ENCODE measurements at places on chromosomes 12 and 14.

- no peaks in the 10 kb centered on the region for H3K36me3 ChIP-seq
- no peak overlapping the region for H3K4me3 ChIP-seq
Measured at GRCh38 chr12:6280053-6280469, 30.4 kb upstream of the PLEKHG6 start.

GRCh38 chr12:120181991-120182631, 12.4 kb downstream of the GCN1 start:
- H3K4me1 ChIP-seq: peaks cover 2% of the 10 kb centered on the region

GRCh38 chr14:48378541-48378940, 703.1 kb upstream of the MDGA2 start:
- H3K27me3 ChIP-seq: no peaks in the 10 kb centered on the region
- no peak overlapping the region for H3K4me3 ChIP-seq
- H3K27ac ChIP-seq: no peak overlapping the region
- H3K36me3 ChIP-seq: no peaks in the 10 kb centered on the region

DNA sequence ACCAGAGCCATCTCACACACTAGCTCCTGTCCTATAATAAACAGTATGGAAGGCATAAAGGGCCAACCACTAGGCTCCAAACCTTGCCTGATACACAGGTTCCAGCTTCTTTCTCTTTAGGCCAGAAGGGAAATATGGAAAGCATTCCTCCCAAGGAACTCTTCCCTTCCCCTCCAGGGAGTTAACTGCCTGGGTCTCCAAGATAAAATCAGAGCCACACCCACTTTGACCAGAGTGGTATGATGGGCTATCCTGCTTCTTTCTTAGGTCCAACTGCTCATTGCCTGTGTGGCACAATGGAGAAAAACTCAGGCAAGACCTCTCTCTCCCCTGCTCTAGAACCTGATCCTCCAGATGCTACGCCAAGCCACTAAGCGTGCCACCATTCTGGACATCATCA, 2.1 kb downstream of the TSSK4 start:
- H3K4me1 ChIP-seq: peaks cover 17% of the 10 kb centered on the region
- H3K36me3 ChIP-seq: peaks cover 82% of the 10 kb centered on the region
- DNase-seq: no peak
- no peak overlapping the region for H3K27ac ChIP-seq

DNA sequence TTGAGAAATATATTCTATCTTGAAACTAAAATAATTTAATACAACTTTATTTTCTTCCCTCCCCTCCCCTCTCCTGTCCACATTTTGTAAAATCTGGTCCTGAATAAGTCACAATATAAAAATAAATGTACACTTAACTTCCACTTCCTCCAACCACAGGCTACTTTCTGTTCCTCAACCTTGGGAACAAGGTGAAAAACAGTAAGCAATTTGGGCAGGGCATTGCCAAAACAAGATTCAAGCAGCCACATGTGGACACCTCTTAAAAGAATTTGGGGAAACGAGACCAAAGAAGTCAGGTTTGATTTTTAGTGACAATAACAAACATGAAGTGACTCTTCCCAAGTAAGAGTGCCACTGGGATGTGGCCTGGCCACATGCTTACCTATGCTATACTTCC, 115.7 kb downstream of the PTPRQ start:
- H3K4me3 ChIP-seq: no peak overlapping the region
- no peaks in the 10 kb centered on the region for H3K36me3 ChIP-seq

DNA sequence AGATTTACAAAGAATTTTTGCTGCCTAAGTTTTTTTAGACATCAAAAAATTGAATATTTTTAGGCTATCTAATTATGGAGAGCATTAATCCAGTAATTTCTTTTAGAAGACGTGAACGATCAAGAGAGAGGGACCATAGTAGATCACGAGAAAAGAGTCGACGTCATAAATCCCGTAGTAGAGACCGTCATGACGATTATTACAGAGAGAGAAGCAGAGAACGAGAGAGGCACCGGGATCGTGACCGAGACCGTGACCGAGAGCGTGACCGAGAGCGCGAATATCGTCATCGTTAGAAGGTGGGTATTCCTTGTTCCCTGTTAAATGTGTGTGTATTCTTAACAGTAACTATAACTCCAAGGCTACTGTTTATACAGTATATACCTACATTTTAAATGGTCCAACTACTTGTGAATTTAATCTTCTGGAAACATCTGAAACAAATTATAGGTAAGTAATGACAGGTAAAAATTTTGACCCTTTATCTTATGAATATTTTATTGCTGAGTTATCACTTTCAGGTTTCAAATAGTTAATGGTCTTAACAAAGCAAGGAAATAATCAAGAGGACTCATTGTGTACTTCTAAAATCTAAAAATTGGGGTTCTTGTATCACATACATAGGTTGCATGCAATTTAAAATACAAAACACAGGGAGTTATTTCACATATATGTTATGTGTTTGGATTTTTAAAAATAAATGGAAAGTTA, 23.1 kb downstream of the CPSF6 start:
- H3K36me3 ChIP-seq: peaks cover 63% of the 10 kb centered on the region
- H3K4me3 ChIP-seq: no peak overlapping the region
- no peaks in the 10 kb centered on the region for H3K27me3 ChIP-seq
- no peak for DNase-seq

GRCh38 chr14:75831455-75831854, 150.3 kb downstream of the TGFB3 start:
- H3K36me3 ChIP-seq: peaks cover 11% of the 10 kb centered on the region
- peak overlapping the region; percentile 56 for H3K27ac ChIP-seq
- peaks cover 9% of the 10 kb centered on the region for H3K4me1 ChIP-seq
- DNase-seq: peak; percentile 44
- H3K4me3 ChIP-seq: no peak overlapping the region

DNA sequence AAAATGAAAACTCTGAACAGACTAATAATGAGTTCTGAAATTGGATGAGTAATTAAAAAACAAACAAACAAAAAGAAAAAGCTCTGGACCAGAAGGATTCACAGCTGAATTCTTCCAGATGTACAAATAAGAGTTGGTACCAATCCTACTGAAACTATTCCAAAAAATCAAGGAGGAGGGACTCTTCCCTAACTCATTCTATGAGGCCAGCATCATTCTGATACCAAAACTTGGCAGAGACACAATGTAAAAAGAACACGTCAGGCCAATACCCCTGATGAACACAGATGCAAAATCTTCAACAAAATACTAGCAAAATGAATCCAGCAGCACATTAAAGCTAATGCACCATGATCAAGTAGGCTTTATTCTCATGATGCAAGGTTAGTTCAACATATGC, 183.9 kb upstream of the CNOT2 start:
- DNase-seq: no peak
- H3K36me3 ChIP-seq: no peaks in the 10 kb centered on the region
- peaks cover 4% of the 10 kb centered on the region for H3K27me3 ChIP-seq
- H3K4me1 ChIP-seq: no peaks in the 10 kb centered on the region
- no peak overlapping the region for H3K27ac ChIP-seq

- H3K4me3 ChIP-seq: no peak overlapping the region
- peaks cover 3% of the 10 kb centered on the region for H3K4me1 ChIP-seq
- DNase-seq: no peak
- H3K27me3 ChIP-seq: no peaks in the 10 kb centered on the region
- no peak overlapping the region for H3K27ac ChIP-seq
- peaks cover 72% of the 10 kb centered on the region for H3K36me3 ChIP-seq
Measured at GRCh38 chr14:23078692-23079116, 16.2 kb downstream of the ACIN1 start.

DNA sequence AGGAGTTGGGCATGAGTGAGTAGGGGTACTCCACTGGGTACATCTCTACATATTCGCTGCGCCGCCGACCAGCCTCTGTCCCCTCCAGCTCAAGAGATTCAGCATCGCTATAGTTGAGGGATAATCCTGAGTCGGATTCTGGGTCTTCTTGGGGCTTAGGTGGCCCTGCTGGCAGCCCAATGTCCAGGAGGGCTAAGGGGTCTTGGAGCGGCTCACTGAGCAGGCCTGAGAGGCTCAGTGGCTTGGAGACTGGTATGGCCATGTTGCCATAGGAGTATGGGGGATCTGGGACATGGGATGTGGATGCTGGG, 7.9 kb downstream of the NFE2 start:
- DNase-seq: no peak
- H3K4me1 ChIP-seq: peaks cover 3% of the 10 kb centered on the region
- no peak overlapping the region for H3K4me3 ChIP-seq
- H3K27ac ChIP-seq: no peak overlapping the region
- no peaks in the 10 kb centered on the region for H3K36me3 ChIP-seq

Data from activated T-helper 2 cell treated with anti-CD3 and anti-CD28 coated beads, Interferon-gamma antibody, Interleukin-2, Interleukin-4, amounts not matched to agents 10 μg/mL and 5 μg/mL and 100 μg/mL, durations not matched to agents 14 hours and 24 hours and 36 hours (primary cell).